CD4-positive, alpha-beta T cell (primary cell): ENCODE measurements at places on chromosomes 13 and 19.

- DNase-seq: peak; percentile 34
These were observed 20.8 kb downstream of the NOVA2 start for GRCh38 chr19:45952686-45953505.

DNA sequence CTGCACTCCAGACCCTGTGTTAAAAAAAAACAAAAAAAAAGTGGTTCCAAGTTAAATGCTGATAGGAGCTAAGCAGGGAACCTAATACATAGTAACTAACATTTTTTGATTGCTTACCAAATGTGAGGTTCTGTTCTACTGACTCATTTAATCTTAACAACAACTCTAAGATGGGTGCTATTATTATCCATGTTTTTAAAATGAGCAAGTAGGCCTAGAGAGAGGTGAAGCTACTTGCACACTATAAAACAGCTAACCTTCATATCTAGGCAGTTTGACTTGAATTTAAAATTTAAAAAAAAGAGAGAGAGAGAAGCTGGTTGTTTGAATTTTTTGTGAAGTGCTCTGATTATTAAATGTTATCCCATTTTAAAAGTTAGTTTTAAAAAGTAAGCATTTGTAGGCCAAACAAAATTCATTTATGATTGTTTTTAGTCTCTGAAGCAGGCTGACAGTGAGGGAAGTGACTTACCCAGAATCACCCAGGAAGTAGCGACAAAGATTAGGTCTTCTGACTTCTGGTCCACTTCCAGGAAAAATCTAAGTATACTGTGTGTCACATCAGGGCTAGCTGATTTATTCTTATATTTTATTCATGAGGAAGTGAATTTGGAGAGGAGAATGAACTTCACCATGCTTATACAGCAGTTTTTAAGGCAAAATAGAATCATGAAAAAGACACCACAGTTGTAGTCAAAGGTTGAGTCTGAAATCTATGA, 2.4 kb downstream of the SIGLECL1 start:
- DNase-seq: no peak

DNA sequence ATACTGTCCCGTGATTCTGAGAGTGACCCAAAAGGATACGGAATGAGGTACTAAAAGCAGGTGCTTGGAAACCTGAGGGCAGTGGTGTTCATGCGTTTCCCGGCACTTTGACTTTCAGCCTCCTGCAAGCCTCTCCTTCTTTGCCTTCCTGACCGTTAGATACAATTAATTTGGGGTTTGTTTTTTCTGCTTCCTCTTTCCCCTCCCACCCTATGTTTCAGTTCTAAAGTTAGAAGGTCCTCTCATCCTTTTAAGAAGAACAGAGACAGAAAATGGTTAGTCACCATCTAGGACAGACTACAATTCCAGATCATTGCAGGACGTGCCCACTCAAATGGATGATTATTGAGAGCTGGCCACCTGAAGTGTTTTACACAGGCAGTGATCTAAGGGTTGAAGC, 1.8 kb upstream of the LILRB4 start:
- no peak for DNase-seq

DNA sequence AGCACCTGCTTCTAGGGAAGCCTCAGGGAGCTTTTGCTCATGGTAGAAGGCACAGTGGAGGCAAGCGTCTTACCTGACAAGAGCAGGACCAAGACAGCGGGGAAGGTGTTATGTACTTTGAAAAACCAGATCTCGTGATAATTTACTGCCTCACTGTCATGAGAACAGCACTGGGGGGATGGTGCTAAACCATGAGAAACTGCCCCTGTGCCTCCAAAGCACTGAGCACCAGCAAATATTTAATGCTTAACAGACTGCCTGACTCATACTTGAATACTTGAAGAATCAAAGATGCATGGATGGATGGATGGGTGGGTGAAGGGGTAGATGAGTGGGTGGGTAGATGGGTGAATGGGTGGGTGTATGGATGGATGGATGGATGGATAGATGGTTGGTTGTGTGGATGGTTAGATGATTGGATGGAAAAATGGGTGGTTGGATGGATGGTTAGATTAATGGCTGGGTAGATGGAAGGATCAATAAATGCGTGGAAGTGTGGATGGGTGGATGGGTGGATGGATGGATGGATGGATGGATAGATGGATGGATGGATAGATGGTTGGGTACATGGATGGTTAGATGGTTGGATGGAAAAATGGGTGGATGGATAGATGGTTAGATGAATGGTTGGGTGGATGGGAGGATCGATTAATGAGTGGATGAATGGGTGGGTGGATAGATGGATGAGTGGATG, 101.1 kb upstream of the IPO5 start:
- DNase-seq: no peak

GRCh38 chr13:40895227-40896184, 106.1 kb downstream of the SLC25A15 start:
- no peak for DNase-seq

- DNase-seq: no peak
These were observed 214.6 kb upstream of the SERP2 start for GRCh38 chr13:44158881-44159632.

- peak; percentile 67 for DNase-seq
These were observed 478.4 kb downstream of the FOXO1 start for GRCh38 chr13:40187841-40188591.

DNA sequence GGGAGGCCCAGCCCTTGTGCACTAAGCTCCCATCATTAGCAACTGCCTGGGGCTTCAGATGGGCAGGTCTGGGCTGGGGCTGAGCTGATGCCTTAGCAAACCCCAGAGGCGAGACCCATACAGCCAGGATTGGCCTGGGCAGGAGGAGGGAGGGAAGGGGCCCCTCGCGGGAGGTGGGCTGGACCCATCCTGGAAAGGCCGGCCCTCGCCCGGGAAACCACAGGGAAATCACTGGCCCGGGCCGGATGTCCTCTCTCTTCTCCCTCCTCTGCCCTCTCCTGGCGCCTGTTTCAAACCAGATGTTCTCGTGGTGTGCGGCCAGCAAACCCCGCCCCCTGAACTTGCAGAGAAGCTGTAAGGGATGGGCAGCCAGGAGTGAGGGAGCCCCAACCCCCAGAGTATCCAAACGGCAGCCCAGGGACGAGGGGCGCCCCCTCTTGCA, 43.1 kb downstream of the TMEM255B start:
- no peak for DNase-seq

GRCh38 chr13:43676320-43676719, 110.5 kb downstream of the ENOX1 start:
- DNase-seq: no peak

- no peak for DNase-seq
These were observed 145.6 kb upstream of the GJB6 start for GRCh38 chr13:20377720-20378119.

DNA sequence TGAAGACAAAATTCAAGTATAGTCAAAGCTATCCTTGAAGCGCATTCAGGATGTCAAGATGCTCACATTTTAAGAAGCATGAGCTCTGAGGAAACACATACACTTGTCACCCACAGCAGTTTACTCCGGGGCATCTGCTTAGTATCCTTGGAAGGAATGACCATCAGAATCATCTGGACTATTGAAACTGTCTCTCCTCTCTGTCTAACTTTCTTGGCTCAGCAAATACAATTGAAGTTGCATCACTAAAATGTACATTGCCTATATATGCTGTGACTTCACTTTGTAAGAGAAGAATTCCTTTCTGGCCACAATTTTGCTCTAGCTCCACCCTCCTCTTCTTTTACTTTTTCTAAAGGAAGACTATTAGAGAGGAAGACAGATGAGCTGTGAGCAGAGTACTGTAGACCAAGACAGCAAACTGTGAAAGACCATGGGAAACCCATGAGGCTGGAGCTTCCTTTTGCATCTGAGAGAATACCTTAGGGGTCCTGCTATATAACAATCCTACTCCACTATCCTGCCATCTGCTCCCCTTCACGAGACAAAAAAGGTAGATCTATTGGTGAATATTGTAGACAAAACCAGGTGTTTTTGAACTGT, 906.3 kb downstream of the PCDH9 start:
- no peak for DNase-seq

DNA sequence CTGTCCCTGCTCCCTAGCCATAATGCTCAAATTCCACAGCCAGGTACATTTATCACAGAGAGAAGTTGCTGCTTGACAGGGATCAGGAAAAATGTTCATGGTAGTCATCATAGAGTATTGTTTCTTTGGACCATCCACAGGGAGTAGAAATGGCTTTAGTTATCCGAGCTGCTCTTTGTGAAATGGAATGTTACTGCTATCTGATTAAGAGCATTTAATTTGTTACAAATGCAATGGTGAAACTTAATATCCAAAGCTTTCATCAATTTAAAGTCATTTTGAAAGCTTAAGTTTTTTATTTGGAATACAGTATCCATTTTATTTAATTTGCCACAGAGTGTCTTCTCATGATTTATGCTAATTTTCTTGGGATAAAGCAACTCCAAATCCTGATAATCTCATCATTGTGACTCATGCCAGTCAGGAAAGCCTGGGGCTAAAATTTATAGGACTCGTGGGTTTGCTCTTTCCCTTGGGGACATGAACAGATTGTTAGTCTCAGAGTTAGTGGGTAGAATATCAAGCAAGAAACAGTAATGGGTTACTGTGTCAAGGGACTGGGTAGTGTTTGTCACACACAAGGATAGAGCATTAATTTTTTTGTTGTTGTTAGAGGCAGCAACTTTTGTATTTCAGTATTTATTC, 59.8 kb downstream of the SCEL start:
- DNase-seq: no peak

- DNase-seq: no peak
These were observed 672 bp downstream of the HPN start for GRCh38 chr19:35042056-35042730.

DNA sequence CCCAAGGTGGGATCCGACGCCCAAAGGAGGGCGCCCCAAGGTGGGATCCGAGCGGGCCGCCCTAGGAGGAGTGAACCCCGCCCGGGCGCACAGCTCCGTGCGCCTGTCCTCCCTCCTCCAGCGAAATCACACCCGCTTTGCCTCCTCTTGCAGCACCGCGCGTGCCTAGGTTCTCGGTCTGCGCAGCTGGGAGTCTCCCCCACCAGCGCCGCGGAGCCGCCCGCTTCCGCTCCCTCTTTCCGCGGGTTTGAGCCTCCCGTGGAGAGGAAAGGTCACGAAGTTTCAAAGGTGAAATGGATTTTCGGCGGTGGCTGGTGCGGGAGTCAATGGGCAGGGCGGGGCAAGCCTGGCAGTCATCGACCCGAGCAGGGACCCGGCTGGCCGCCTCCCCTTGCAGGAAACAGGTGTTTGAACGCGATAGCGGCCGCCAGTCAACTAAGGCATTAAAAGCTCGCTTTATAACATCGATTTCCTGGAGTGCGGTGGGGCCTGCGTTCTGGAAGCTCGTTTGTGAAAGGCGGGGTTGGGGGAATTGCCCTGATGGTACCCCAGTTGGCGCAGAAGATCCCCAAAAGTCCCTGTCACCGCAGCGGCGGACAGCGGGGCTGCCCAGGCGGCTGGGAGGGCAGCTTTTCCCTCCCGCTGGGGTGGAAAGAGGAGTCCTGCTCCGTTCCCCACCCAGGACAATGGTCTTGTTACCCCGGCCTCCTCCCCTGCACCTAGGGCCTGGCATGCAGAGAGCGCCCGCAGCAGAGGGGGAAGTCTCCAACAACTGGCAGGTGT, 9.0 kb upstream of the SOX1 start:
- no peak for DNase-seq

GRCh38 chr13:93925990-93926389, 553.5 kb downstream of the DCT start:
- no peak for DNase-seq

DNA sequence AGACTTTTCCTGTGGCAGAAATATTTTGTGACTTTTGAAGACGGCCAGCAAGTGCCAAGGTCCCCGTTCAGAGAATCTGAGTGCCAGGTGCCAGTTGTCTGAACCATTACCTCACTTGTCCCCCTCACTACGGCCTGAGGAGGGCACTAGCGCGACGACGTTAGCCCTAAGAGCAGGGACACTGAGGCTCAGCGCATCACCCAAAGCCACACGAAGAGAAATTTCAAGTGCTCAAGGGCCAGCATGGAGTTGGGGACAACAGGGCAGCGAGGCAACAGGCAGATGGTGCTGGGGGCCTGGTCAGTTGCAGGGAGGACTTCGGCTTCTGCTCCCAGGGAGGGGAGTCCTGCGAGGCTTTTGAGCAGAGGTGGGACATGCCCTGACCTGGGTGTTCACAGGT, 9.5 kb upstream of the TYK2 start:
- DNase-seq: peak; percentile 54

- no peak for DNase-seq
These were observed 9.9 kb downstream of the NDFIP2 start for GRCh38 chr13:79490824-79491223.

DNA sequence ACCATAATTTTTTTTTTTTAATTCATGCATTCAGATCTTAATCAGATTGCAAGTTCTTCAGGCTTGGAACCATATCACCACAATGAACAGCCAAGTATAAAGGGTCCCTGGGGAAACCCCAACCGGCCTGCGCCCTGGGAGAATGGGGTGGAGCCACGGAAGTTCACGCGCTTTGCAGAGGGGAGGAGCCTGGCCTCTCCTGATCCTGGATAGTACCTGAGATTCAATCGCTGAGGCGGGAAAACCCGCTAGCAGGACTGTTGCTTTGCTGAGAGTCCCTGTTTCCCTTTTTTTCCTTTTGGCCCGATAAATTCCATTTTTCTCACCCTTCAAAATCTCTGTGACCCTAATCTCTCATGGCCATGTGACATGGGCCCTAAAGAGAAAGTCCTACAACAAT, 385.1 kb downstream of the IRS2 start:
- DNase-seq: no peak
